ENCODE measurements at places on chromosomes 7 and 10. TPM values are rescaled to one million over a fixed set of nuclear protein-coding genes. Genes with fewer than 3 reads are reported as not detected.

ASCC1 gene
- 37.0 TPM for total RNA-seq

NSMCE4A gene
- total RNA-seq = 24.1 TPM

GLCCI1 gene
- total RNA-seq = 5.8 TPM

DNA sequence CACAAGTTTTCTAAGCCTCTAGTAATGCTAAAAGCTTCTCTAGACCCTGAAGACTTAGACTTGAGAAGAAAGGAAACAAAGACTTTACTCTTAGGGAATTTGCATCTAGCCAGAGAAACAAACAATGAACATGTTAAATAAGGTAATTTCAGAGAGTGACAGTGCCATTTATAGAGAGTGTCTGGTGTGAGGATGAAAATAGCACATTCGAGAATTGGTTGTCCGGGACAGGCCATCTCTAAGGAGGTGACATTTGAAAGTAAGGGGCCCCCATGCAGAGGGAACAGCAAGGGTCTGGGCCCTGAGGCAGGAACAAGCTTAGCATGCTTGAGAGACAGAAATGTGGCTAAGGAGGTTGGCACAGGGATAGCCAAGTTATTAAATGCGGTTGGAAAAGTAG lies 48.1 kb downstream of the ADAM22 start:
- DNase-seq = no peak

DNA sequence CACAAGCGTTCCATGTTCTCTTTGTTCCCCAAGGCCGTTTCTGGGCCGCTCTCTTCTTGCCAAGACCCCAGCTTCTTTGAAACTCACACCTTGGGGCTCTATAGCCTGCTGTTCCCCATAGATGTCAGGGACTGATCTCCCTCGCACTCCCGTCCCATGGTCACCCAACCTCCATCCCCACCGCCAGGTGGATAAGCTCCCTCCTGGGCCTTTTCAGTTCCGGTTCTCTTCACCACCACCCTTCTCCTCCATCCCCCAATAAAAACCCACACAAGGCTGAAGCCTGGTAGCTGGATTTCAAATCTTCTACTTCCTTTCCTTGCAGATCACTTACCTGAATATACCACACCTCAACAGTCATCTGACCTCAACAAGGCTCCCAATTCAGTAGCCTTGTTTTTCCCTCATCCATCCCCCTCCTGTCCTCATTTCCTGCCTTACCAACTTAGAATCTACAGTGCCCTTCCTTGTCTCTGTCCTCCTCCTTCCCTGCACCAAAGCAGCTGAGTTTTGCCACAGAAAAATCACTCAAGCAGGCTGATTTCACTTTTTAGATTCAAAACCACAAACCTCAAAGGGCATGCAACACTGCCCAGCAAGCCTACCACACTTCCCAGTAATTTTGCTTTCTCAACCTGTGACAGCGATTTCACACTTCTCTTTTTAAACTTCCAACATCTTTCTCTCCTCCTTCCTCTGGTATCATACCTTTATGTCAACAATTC lies 7.7 kb downstream of the SLC37A3 start:
- DNase-seq = no peak

GRCh38 chr10:78121801-78122200 lies 88.1 kb downstream of the RPS24 start:
- DNase-seq = no peak
